ENCODE measurements at places on chromosomes 6 and 20.

GRCh38 chr20:63706027-63706695 is 1.6 kb downstream of the ARFRP1 start:
- DNase-seq: no peak

- DNase-seq: no peak
These were observed 360.6 kb downstream of the RIMS1 start for GRCh38 chr6:72246926-72247325.

GRCh38 chr6:14274546-14275492 is 157.2 kb downstream of the CD83 start:
- no peak for DNase-seq

GRCh38 chr20:52124821-52125220 is 66.8 kb downstream of the ZFP64 start:
- DNase-seq: no peak

DNA sequence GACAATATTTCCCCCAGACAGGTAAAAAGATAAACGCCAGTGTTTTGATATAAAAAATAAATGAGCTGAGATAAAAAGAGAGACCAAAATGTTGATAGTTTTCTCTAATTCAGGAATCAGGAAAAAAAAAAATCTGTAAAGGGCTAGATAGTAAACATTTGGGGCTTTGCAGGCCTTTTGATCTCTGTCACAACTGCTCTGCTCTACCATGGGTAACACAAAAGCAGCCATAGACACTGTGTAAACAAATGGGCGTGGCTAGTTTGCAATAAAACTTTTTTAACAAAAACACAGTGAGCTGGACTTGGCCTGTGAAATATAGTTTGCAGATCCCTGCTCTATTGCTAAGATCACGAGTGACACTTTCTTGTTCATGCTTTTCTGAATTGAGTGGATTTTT is 219.1 kb upstream of the STXBP5 start:
- no peak for DNase-seq

DNA sequence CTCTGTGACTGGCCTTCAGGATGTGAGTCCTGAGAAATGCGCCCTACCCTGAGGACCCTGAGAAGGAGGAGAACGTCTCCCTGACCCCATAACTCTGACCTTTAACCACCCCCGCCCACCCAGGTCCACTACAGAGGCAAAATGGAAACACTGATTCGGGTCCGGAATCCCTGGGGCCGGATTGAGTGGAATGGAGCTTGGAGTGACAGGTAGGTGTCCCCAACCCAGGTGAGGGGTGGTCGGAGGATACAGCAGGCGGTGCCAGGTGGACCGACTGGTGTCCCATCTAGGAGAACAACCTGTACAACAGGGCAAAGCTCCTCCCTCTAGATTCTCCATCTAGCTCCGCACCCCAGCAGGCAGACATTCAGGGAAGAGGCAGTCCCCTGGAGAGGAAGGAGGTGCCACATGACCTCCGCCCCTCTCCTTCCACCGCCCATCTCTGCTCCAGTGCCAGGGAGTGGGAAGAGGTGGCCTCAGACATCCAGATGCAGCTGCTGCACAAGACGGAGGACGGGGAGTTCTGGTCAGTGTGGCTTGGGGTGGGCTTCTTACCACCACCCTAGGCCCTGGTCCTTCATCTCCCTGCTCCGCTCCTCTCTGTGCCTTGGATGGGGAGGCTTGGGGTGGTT is 17.6 kb downstream of the CAPN11 start:
- DNase-seq: no peak

DNA sequence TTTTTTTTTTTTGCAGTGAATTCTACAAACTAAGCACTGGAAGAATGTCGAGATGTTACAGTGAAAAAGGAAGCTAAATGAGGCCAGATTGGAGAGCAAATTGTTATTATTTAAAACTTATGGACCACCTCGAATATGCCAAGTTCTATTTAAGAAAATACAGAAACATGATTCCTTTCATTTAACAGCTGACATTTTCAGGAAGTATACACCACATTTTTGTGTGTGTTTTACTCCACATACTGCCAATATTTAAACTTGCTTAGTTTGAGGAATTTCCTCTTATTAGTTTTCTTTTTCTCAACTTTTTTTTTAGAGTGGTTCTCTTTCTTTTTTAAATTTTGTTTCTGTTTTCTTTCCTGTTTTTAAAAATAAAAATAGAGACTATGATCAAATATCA is 37.0 kb upstream of the GCLC start:
- DNase-seq: no peak

DNA sequence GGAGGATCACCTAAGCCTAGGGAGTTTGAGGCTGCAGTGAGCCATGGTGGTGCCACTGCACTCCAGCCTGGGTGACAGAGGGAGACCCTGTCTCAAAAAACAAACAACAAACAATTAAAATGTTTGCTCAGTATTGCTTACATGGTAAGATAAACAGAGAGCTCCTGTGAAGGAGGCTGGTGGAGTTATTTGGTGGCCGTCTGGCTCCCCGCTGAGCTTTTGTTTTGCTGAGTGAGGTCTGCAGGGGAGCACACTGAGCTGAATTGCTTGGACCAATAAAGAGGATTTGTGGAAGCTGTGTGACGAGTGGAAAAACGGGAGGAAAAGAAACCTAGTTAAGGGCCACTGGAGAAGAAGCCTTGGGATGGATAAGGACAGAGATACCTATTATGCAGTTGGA is 41.1 kb upstream of the BMP6 start:
- DNase-seq: no peak

DNA sequence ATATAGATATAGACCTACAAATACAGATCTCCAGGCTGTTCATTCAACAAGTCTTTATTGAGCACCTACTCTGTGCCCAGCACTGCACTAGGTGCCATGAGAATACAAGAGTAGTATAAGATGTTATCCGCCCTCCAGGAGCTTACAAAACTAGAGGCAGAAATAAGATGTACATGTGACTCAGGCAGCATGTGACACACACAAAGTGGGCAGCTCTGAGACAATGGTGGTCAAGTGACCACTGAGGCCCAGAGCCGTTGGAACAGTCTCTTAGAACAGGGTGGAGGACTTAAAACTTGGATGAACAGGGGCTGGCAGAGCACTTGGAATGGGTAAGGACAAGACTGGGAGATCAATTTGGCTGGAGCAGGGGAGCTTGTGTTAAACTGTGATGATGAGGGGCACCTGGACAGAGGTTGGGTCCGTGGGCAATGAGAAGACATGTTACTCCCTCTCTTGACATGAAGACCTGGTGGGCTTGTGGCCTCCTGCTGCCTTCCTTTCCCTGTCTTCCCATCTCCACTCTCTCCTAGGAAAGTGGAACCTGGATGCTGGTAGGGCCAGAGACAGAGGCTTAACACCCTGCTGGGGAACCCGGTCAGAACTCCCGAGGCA is 21.2 kb downstream of the TRIM15 start:
- no peak for DNase-seq

GRCh38 chr6:158569036-158569435 is 9.1 kb downstream of the TMEM181 start:
- DNase-seq: no peak

DNA sequence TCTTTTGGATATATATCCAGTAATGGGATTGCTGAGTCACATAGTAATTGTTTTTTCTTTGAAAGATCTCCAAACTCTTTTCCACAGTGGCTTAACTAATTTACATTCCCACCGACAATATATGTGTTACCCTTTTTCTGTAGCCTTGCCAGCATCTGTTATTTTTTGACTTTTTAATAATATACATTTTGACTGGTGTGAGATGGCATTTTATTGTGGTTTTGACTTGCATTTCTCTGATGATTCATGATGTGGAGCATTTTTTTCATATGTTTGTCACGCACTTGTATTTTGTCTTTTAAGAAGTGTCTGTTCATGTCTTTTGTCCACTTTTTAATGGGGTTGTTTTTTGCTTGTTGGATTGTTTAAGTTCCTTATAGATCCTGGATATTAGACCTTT is 58.9 kb upstream of the OPRM1 start:
- DNase-seq: no peak

Measured in stimulated activated CD4-positive, alpha-beta T cell treated with anti-CD3 and anti-CD28 coated beads, Interleukin-4, amount 100 ng/mL, for 48 hours (primary cell).